ENCODE measurements at places on chromosomes 7 and 10.

GRCh38 chr7:102891693-102892261 is 21.0 kb upstream of the LRRC17 start:
- no peak for DNase-seq

DNA sequence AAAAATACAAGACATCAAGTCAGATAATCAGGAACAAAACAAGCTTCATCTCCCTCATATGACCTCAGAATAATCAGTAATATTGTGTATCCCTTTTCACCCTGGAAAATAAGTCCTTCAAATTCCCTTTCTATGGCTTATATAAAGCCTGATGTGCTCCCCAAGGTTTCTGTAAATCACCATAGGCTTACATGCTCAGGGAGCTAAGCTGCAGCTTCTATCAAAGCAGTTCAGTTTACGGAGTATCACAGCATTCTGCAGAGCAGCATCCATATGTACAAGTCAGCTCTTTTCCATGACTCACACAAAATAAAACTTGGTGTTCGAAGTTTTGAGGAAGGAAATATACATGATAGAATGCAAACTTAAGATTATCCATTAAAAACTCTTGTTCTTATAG is 225.6 kb downstream of the LRRTM3 start:
- DNase-seq: no peak

DNA sequence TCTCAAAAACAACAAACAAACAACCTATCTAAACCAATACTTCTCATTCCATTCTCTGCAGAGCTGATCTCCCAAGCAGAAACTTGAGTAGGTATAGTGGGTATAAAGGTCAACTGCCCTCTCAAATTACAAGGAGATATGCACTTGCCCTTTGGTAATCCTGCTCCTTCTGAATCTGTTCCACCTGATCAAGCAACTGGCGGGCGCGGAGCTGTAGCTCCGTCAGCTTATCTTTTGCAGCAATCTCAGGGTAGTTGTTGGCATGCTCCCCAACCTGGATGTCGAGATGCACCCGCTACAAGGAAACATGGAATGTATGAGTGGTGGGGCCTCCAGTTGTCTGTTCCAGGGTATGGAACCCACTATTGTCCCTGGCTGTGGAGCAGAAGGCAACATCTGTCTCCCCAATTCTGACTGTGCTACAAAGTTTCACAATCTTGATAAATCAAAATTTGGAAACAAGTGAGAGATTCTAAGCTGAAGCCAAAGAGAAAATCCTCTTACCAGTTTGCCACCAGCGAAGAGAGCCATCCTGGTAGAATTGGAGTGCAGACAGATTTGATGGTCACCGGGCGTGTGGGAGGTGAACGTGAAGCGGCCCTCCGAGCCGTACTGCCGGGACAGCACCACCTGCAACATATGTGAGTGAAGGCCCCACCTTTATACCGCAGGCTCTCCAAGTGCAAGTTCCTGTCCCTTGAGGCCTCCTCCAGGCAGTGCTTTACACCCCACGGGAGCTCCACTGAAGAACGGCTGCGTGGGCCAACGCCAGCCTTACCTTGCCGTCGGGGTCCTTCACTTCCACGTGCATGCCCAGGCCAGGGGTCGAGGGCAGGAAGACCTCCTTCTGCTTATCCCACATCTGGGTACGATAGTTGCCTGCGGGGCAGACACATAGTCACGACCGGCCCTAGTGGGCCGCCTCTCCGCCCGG is 819 bp downstream of the TMED4 start:
- DNase-seq: no peak

GRCh38 chr10:132532749-132533560 is 4.6 kb upstream of the INPP5A start:
- DNase-seq: no peak

- DNase-seq: no peak
Measured at GRCh38 chr7:138378741-138379559, 81.1 kb upstream of the TRIM24 start.

DNA sequence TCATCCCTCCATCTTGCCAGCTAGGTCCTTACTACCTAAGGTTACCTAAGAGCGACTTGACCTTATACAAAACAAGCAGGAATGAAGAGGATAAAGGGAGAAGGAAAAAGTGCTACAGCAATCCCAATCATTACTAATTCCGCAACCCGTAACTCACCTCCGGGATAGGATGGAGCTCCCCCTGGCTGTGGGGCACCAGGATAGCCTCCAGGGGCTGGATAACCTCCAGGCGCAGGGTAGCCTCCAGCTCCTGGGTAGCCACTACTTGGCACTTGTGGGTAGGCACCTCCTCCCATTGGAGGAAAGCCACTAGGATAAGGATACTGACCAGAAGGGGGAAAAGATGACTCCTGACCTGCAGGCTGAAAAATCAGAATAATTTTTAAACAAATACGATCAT is 15.8 kb downstream of the ANXA7 start:
- DNase-seq: no peak

DNA sequence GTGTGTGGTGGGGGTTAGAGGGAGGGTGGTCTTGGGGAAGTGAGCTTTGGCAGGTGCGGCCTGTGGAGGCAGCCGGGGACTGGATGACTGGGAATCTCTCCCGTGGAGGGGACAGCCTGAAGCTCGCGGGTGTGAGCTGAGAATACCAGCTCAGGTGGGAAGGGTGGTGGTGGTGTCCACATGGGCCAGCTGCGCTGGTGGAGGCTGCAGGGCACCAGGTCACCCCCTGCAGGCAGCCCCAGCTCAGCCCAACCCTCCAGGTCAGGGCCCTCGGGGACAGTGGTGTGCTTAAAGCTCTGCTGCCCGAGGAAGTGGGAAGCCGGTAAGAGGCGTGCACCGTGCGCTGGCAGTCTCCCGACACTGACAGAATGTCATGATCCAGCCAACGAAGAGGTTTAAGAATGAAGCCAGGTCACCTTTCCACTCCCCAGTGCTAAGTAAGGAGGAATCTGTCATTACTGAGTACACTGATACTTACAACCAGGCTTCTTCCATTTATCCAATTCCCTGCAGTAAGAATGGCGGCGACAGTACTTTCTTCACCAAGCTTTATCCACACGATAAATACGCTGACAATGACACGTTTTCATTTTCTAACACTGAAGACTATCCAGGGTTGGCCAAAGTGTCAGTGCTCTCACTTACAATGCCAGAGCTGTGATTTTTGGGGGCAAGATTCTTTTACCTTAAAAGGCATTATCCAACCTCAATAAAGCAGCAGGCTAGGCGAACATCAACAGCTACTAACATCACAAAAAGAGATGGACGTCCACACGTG is 20.4 kb downstream of the BRI3 start:
- no peak for DNase-seq

DNA sequence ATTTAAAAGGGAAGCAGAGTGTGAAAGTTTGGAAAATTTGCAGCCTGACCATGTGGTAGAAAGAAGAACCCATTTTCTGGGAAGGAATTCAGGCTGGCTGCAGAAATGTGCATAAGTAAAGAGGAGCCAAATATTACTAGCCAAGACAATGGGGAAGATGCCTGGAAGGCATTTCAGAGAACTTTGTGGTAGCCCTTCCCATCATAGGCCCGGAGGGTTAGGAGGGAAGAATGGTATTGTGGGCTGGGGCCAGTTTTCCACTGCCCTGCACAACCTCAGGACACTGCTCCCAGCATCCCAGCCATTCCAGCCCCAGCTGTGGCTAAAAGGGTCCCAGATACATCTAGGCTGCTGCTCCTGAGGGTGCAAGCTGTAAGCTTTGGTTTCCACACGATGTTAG is 278.5 kb upstream of the BMPER start:
- DNase-seq: no peak

GRCh38 chr10:30865141-30865926 is 166.3 kb downstream of the ZNF438 start:
- no peak for DNase-seq

DNA sequence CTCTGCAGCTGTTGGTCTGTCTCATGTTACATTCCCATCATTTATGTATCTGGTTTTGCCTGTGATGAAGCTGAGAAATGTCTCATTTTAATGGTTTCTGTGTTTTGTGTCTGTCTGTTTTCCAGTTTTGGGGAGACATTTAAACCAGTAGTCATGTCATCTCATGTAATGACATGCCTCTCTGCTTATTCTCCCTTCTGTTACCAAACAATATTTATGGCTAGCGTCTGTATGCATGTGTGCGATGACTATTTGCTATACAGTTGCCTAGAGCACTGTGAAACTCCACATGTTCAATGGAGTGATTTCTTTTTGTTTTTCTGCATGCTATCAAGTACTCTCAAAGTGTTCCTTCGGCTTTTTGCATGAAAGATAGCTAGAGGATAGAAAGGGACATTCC is 132.0 kb downstream of the ST7 start:
- no peak for DNase-seq
